ENCODE measurements at places on chromosomes 6 and 20.

DNA sequence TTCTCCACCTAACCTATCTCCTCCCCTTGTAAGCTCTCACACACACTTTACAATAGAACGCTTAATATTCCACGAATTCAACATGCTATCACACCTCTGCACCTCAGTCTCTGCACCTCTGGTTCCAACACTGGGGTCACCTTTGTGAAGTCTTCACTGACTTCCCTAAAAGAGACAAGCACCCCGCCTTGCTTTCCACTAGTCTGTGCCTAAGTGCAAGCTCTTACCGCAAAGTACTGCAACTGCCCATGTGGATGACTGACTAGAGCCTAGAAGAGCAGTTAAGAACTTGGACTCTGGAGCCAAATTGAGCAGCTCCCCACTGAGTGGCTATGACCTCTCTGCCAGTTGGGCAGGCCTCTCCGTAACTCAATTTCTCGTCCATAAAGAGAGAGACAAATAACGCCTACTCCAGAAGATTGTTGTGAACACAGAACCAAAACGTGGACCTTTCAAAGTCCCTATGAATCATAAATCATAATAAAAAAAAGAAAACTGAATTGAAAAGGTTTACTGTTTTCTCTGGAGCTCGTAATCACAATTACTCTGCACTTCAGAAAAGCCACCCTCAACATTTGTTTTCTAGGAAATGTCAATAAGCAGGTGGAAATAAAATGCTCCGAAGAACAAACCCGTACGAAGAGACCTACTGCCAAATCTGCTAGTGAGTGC lies 1.2 kb downstream of the IFNGR1 start:
- DNase-seq, result peak; percentile 42

DNA sequence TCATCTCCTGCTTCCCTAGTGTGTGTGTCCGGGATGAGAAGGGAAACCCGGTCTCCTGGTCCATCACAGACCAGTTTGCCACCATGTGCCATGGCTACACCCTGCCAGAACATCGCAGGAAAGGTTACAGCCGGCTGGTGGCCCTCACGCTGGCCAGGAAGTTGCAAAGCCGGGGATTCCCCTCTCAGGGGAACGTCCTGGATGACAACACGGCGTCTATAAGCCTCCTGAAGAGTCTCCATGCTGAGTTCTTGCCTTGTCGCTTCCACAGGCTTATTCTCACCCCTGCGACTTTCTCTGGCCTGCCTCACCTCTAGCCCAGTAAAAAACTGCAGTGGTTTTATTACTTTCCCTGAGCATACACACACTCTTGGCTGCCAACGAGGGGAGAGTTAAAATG lies 23.9 kb upstream of the C6orf141 start:
- no peak for DNase-seq

GRCh38 chr6:37433657-37434271 lies 743 bp downstream of the CMTR1 start:
- peak; percentile 31 for DNase-seq

DNA sequence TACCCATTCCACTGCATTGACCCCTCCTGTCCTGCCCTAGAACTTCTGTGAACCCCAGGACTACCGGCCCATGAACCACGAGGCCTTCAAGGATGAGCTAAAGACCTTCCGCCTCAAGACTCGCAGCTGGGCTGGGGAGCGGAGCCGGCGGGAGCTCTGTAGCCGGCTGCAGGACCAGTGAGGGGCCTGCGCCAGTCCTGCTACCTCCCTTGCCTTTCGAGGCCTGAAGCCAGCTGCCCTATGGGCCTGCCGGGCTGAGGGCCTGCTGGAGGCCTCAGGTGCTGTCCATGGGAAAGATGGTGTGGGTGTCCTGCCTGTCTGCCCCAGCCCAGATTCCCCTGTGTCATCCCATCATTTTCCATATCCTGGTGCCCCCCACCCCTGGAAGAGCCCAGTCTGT lies 8.7 kb downstream of the CDC25B start:
- no peak for DNase-seq

DNA sequence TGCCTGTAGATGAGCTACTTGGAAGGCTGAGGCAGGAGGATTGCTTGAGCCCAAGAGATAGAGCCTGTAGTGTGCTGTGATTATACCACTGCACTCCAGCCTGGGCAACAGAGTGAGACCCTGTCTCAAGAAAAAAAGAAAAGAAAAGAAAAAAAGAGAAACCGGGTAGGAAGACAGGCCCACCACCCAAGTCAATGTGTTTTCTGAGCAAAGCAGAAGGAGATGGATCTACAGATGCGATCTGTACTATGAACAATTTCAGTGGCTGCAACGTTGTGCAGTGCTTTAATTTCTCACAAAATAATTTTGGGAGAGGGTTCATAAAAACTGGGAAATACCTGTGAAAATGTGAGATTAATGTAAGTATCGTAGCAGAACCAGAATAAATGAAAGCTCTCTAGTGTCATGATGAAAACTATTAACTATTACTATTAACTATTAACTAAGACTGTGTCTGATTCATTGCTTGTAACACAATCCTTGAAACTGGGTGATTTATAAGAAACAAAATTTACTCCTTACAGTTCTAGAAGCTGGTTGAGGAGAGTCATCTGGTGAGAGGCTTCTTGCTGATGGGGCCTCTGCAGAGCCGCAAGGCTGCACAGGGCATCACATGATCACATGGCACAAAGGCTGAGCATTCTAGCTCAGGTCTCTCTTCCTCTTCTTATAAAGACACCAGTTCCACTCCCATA lies 233.1 kb upstream of the ZNF217 start:
- DNase-seq, result peak; percentile 30

DNA sequence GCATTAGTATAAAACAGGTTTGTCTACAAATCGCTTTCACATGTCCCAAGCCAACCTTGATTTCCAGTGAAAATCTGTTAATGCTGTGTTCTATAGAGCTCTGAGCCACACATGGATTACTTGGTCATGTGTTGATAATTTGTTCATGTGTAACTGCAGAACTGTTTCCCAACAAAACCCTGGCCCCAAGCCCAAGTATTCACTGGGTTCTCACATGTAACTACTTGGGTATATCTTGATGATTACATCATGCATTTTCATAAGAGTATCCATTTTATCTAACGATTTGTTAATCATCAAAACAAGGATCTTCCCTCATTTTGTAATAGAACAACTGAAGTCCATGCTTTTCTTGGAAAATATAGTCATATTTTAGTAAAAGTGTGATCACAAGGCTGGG lies 657.6 kb downstream of the PRKN start:
- no peak for DNase-seq

DNA sequence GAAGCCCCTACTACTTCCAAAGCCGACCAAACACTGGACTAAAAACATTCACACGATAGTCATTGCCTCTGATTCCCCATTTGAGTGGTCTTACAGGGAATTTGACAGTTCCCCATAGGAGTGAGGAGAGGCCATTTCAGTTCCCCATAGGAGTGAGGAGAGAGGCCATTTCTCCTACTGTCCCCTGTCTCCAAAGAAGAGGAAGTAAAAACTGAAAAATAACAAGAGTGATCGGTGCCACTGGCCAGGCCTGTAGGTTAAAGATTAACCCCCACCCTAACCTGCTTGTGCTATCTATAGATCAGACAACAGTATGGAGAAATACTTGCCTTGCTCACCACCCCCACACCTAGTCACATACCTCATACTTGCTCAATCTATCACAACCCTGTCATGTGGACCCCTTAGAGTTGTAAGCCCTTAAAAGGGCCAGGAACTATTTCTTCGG lies 204.0 kb upstream of the MOCS1 start:
- no peak for DNase-seq

All from LHCN-M2 (cell line).